Effector memory CD8-positive, alpha-beta T cell (primary cell): ENCODE measurements at places on chromosomes 12 and 14.

GRCh38 chr12:114920771-114921554 is 237.0 kb upstream of the TBX3 start:
- H3K27me3 ChIP-seq = no peaks in the 10 kb centered on the region
- H3K4me1 ChIP-seq = no peaks in the 10 kb centered on the region
- H3K27ac ChIP-seq = no peak overlapping the region

- no peak for DNase-seq
- no peak overlapping the region for H3K4me3 ChIP-seq
- peaks cover 9% of the 10 kb centered on the region for H3K4me1 ChIP-seq
- peaks cover 10% of the 10 kb centered on the region for H3K36me3 ChIP-seq
Measured at GRCh38 chr14:71514941-71515919, 417.0 kb upstream of the RGS6 start.

DNA sequence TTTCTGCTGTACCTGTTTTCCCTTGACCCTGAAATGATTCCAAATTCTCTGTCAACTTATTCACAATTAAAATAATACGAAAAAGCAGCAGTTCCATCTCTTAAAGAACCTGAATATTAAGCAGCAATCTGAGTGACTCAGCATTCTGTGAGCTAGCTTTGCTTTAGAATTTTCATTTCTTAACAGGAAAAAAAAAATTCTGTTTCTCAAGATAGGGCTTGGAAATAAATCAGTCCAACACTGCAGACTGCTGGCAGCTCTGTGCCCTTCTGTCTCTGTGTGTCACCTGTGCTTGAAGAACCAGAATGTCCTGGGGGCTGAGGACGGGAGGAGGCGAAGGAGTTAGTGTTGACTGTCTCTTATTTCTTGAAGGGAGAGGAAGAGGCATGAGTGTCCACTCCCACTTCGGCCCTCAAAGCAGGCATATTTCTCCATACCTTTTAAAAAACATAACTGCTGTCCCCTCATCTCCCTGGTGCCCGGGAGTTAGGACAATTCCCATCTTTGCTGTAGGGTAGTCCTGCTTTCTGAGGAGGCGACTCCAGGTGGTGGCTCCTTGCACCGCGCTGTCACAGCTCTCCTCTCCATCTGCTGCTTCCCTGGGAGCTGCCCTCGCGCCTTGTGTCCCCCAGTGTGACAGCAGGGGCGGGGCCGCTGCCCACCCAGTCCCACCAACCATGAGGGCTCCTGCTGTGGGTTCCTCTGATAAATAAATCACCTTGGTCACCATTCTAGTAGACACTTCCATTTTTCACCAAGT is 203.1 kb downstream of the CALM1 start:
- no peak overlapping the region for H3K4me3 ChIP-seq
- H3K4me1 ChIP-seq = no peaks in the 10 kb centered on the region
- no peak overlapping the region for H3K27ac ChIP-seq

GRCh38 chr14:22536853-22537338 is 52.1 kb downstream of the DAD1 start:
- peaks cover 97% of the 10 kb centered on the region for H3K36me3 ChIP-seq
- peak; percentile 57 for DNase-seq
- H3K4me3 ChIP-seq = peak overlapping the region; percentile 81
- H3K27me3 ChIP-seq = no peaks in the 10 kb centered on the region
- peak overlapping the region; percentile 97 for H3K27ac ChIP-seq
- peaks cover 81% of the 10 kb centered on the region for H3K4me1 ChIP-seq

DNA sequence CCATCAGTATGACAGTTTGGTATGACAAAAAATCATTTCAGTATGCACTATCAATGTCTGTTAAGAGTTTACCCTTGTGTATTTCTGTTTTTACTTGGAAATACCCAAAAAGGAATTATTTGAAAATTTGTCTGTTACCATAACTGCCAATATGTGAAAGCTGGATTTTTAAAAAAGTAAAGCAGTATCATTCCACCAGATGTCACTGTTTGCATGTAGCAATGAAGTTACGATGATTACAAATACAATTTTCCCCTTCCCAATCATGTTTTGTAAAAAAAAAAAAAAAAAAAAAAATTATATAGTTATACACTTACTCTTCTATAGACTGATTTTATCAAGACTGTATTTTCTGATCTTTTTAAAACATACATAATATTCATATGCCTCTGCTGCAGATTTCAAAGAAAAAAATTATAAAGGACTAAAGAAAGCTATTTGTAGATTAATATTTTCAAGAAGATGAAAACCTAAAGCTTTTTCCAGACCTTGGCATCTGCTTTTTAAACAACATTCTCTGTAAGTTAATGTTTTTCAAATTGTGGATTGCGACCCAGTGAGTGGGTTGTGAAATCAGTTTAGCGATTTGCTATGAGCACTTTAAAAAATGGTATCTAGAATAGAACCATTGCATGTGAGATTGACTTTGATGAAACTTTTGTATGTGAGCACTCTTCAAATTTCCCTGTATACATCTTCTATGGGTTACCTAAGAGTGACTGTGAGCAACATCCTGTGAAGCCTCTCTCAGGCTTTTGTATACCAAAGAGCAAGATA is 114.2 kb downstream of the TTC6 start:
- H3K4me1 ChIP-seq = no peaks in the 10 kb centered on the region
- H3K27ac ChIP-seq = no peak overlapping the region
- H3K27me3 ChIP-seq = no peaks in the 10 kb centered on the region
- no peak overlapping the region for H3K4me3 ChIP-seq

GRCh38 chr12:1805441-1806081 is 14.8 kb upstream of the LRTM2 start:
- peaks cover 6% of the 10 kb centered on the region for H3K27me3 ChIP-seq
- H3K27ac ChIP-seq = no peak overlapping the region
- H3K36me3 ChIP-seq = peaks cover 4% of the 10 kb centered on the region
- H3K4me3 ChIP-seq = no peak overlapping the region

- no peak for DNase-seq
- no peak overlapping the region for H3K4me3 ChIP-seq
- H3K27ac ChIP-seq = no peak overlapping the region
- no peaks in the 10 kb centered on the region for H3K27me3 ChIP-seq
- no peaks in the 10 kb centered on the region for H3K36me3 ChIP-seq
Measured at GRCh38 chr12:32567296-32567674, 111.8 kb upstream of the DNM1L start.

DNA sequence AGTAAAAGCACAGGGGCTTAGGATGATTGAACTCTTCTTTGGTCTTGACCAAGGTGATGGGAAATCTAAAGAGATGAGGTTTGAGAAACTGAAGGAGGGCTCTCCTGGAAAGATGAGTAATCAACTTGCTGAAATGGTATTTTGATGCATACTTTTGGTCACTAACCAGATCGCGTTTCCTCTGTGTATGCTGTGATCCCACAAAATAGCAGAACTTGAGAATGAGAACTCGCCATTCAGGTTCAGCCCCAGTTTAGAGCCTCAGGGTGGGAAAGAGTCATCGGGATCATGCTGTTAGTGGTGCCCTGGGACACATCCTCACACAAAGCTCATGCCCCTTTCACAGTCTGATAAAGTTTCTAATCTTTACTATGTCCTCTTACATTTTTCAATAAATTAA is 488.8 kb downstream of the ETNK1 start:
- no peaks in the 10 kb centered on the region for H3K36me3 ChIP-seq
- no peak for DNase-seq
- no peak overlapping the region for H3K27ac ChIP-seq
- H3K4me3 ChIP-seq = no peak overlapping the region

- no peak for DNase-seq
- H3K27me3 ChIP-seq = no peaks in the 10 kb centered on the region
- H3K4me1 ChIP-seq = no peaks in the 10 kb centered on the region
Measured at GRCh38 chr12:16154990-16155389, 122.5 kb downstream of the SLC15A5 start.

DNA sequence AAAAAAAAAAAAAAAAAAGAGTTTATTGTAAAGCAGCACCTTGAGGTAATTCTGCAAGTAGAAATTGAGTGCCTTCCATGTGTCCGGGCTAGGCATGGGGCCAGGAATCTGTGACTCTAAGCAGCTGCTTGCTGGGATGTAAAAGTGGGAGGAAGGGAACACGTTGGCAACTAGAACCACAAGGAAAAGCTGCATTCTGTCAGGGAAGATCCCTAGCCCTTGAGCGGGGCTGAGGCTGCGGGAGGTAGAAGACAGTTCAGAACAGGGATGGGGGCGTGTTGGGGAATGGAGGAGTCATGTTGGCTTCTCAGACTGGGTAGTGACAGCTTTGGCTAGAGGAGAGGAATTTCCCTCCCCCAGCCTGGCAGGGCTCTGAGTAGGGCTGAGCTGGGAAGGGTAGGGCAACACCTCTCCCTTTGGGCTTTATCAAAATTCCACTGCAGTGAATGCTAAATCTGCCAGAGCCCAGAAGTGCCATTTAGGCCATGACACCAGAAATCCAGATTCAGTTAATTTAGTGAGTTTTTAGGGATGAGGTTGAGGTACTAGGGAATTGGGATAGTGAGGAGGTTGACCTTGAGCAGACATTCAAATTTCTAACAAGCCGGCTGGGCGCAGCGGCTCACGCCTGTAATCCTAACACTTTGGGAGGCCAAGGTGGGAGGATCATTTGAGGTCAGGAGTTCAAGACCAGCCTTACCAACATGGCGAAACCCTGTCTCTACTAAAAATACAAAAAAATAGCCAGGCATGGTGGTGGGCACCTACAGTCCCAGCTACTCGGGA is 3.4 kb upstream of the TRAFD1 start:
- peaks cover 5% of the 10 kb centered on the region for H3K27me3 ChIP-seq
- DNase-seq = no peak
- H3K4me3 ChIP-seq = no peak overlapping the region

DNA sequence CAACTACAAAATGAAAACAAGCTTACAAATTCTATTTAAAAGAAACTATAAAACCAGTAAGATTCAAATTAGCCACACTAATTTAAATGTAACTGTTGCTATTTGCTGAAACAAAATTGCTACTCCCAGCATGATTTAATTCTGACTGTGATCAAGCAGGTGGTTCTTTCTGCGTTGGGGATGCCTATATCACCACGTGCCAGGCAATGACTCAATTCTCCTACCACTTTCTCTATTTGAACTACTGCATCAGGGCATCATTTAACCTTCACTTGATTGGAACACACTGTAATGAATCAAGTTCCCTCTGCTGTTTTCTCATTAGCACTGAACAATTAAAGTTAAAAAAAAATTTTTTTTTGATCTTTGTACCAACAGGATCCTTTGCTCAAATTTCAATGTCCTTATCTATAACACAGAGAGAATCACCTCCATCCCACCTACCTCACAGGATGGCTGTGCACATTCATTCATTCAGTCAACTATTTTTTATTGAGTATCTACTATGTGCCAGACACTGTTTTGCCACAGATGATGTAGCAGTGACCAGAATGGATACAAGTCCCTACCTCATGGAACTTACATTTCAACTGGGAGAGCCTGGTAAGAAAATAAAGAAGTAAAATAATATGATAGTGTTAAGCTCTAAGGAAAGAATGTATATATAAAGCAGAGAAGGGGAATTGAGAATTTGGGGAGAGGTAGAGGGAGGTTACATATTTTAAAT is 8.0 kb upstream of the ACTN1 start:
- DNase-seq = no peak
- H3K4me3 ChIP-seq = no peak overlapping the region
- no peaks in the 10 kb centered on the region for H3K4me1 ChIP-seq
- H3K36me3 ChIP-seq = no peaks in the 10 kb centered on the region
- peaks cover 6% of the 10 kb centered on the region for H3K27me3 ChIP-seq

DNA sequence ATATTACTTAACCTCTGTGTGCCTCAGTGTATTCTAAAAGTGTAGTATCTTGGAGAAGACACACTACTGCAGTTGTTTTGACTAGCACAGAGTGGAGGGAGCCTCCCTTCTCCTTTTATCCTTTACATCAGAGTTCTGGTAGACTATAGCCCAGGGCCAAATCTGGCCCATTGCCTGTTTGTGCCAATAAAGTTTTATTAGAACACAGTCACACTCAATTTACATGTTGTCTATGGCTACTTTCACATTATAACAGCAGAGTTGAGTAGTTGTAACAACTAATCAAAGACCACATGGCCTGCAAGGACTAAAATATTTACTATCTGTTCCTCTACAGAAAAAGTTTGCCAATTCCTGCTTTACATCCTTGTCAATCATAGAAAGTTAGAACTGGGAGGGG is 27.7 kb upstream of the IGF1 start:
- no peaks in the 10 kb centered on the region for H3K36me3 ChIP-seq
- no peaks in the 10 kb centered on the region for H3K4me1 ChIP-seq

DNA sequence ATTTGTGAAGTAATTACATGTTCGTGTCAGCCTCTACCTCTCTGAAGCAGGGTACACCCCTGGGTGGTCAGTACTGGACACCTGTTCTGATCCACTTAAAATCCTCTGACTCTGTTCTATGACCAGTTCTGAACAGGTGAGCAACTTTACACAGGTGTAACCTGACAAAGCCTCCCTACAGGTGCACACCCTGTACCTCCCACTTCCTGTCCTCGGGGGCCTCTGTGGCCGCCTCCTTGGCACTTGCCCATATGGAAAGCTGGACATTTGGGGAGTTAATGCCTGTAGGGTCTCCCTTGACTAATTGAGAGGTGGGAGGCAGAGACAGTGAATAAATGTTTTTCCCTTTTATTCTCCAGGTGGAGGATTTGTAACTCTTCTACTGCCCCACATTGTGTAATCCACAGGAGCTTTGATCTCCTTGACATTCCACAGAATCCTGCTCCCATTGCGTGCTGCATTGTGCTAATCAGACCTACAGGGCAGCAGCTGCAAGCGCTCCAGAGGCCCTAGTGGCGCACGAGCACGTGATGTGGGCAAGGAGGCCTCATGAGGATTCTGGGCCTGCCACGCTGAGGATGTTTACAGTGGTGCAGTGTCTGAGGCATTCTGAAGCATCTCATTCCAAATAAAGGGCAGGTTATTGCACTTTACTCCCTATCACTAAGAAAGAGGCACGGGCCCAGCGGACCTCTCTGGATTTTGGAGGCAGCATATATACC is 45.8 kb upstream of the BATF start:
- no peak overlapping the region for H3K27ac ChIP-seq
- peaks cover 48% of the 10 kb centered on the region for H3K27me3 ChIP-seq
- no peak overlapping the region for H3K4me3 ChIP-seq
- H3K4me1 ChIP-seq = no peaks in the 10 kb centered on the region
